ENCODE measurements at places on chromosomes 7 and 10.

GRCh38 chr10:34967335-34967880, 122.7 kb downstream of the CUL2 start:
- DNase-seq = no peak

- no peak for DNase-seq
Observed at GRCh38 chr10:28962768-28963167, 285.4 kb downstream of the BAMBI start.

- no peak for DNase-seq
Observed at GRCh38 chr7:158469396-158470051, 118.1 kb downstream of the PTPRN2 start.

- DNase-seq = peak; percentile 51
Observed at GRCh38 chr7:36265680-36266079, 112.6 kb downstream of the EEPD1 start.

GRCh38 chr10:5644930-5645329, 21.5 kb downstream of the ASB13 start:
- no peak for DNase-seq
